Kidney (tissue), 22 donors: ENCODE measurements at places on chromosomes 11 and 22.

DNA sequence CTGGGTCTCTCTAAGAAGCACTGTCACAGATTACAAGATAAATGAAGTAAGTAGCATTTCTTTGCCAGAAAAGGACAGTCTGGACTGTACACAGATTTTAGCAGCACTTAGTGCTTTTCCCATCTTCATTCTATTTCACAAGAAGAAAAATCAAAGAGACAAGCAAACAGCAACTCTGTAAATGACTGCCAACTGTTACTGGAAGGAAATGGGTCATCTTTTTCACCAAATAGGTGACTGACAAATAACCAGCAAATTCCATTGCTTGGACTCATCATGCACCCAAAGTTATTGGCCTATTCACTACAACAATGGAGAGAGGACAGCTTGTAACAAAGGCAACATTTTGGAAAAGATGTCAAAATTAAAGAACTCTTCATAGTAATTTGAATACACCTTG is 28.9 kb upstream of the CARD18 start:
- DNase-seq: no peak
- no peaks in the 10 kb centered on the region for H3K4me1 ChIP-seq
- H3K27ac ChIP-seq: no peak overlapping the region
- H3K4me3 ChIP-seq: no peak overlapping the region

GRCh38 chr11:111840143-111840542 is 31.2 kb downstream of the ALG9 start:
- no peak overlapping the region for H3K27ac ChIP-seq
- no peak for DNase-seq
- H3K27me3 ChIP-seq: no peaks in the 10 kb centered on the region
- no peaks in the 10 kb centered on the region for H3K36me3 ChIP-seq

DNA sequence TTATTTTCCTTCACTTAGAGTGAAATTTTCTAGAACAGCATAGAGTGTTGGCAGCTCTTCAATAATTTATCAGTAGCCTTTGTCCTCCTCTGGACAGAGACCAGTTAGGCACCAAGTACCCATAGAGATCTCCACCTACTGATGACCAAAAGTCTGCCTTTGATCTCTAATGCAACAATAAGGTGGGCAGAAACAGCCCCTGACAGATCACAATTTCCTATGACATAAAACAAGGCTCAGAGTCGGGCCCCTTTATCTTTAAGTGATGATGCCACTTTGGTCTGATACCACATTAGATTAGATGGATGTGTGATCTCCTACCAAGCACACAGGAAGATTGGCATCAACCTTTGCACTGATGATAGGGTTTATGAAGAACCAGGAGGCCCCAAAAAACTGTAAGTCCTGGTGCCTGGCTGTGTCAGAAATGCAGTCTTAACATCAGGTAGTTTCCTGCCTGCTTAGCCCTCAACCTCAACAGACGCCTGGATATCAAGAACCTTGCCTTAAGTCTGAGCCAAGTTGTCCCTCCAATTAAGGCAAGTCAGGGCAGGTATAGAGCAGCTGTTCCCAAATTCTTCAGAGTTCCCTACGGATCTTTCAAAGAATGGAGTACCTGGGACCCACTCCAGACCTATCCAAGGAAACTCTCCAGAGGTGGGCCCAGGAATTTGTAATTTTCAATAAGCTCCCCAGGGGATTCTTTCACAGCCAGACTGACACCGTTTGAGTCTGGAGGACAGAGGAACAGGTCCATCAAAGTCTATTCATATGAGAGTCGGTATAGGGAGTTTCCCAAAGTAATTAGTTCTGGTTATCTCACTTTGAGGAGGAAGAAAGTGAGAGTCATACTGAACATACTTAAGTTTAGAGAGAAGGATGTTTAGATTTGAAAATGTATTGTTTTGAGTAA is 30.6 kb upstream of the TMPRSS4 start:
- no peak overlapping the region for H3K27ac ChIP-seq
- no peak overlapping the region for H3K4me3 ChIP-seq
- DNase-seq: no peak

DNA sequence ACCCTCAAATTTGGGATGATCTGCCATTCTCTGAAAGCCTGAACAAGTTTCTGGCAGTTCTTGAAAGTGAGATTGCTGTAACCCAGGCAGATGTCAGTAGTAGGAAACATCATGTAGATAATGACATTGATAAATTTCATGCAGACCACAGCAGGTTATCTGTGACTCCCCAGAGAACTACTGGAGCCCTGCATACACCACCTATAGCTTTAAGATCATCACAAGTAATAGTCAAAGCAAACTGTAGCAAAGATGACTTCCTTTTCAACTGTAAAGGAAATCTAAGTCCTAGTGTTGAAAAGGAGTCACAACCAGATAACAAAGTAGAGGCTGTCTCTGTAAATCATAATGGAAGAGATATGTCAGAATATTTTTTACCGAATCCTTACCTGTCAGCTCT is 31.0 kb downstream of the DDIAS start:
- DNase-seq: no peak
- H3K27me3 ChIP-seq: no peaks in the 10 kb centered on the region
- H3K36me3 ChIP-seq: no peaks in the 10 kb centered on the region
- H3K27ac ChIP-seq: no peak overlapping the region

- no peaks in the 10 kb centered on the region for H3K27me3 ChIP-seq
- DNase-seq: no peak
- no peaks in the 10 kb centered on the region for H3K4me1 ChIP-seq
These were observed 21.2 kb downstream of the POLD4 start for GRCh38 chr11:67332081-67332691.

DNA sequence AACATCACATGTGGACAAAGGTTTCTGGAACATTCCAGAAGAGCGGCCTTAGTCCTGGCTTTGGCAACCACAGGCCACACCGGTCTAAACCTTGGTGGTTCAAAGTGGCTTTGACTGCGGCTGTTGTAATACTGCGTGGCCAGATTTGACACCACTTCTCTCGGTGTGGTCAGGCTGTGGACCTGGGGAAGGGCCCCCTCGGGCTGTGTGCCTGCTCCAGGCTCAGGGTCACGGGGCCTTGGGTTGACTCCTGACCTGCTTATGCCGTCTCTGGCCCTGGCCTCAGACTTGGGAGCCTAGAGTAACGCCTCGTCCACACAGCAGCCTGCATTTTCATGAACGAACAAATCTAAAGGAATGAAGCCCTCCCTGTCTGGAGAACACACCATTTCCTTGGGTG is 118.0 kb downstream of the PHF21B start:
- no peaks in the 10 kb centered on the region for H3K36me3 ChIP-seq
- H3K27ac ChIP-seq: no peak overlapping the region
- no peaks in the 10 kb centered on the region for H3K27me3 ChIP-seq
- H3K4me3 ChIP-seq: no peak overlapping the region

DNA sequence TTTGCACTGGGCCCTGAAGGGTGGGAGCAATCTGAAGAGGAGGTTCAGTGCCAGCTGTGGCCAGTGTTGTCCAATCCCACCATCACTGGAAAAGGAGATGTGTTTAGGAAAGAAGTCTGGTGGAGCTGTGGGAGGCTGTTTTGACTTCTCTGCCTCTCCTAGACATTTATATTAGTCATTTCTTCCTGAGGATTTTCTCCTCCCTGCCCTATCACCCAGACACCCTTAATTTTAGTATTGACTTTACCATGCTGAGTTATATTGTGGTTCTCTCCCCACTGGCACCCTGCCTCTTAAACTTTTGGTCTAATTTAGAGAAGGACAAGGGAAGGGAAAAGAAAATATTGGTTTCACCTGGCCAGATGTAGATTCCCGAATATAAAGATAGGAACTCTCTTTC is 159.1 kb downstream of the WNT11 start:
- no peak for DNase-seq
- no peak overlapping the region for H3K27ac ChIP-seq
- H3K4me3 ChIP-seq: no peak overlapping the region
- H3K27me3 ChIP-seq: no peaks in the 10 kb centered on the region
- no peaks in the 10 kb centered on the region for H3K36me3 ChIP-seq

- no peaks in the 10 kb centered on the region for H3K4me1 ChIP-seq
- no peaks in the 10 kb centered on the region for H3K27me3 ChIP-seq
- no peak overlapping the region for H3K4me3 ChIP-seq
- H3K27ac ChIP-seq: no peak overlapping the region
- peaks cover 6% of the 10 kb centered on the region for H3K36me3 ChIP-seq
- DNase-seq: no peak
These were observed 5.6 kb downstream of the LIPT2 start for GRCh38 chr11:74487875-74488274.

DNA sequence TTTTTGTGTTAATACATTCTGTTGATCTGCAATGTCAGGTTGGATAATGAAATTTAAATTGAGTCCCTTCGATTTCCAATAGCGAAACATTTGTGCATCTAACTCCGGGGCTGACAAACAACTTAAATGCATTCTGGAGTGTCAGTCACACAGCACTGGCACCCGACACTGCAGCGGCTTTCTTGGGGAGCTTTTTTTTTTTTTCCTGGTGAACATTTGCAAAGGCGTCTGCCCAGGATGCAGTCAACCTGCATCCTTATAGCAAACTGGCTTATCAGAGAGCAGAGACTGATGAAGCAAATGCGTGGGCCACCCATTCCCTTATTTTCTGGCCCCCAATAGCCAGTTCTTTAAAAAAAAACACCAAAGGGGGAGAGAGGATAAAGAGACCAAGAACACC is 1167.7 kb downstream of the LRRC4C start:
- no peaks in the 10 kb centered on the region for H3K36me3 ChIP-seq
- H3K27me3 ChIP-seq: no peaks in the 10 kb centered on the region
- H3K4me1 ChIP-seq: peaks cover 3% of the 10 kb centered on the region
- DNase-seq: peak; percentile 30
